ENCODE measurements at places on chromosomes 6 and 20. TPM values are rescaled to one million over a fixed set of nuclear protein-coding genes. Genes with fewer than 3 reads are reported as not detected.

Gene MAPK13
- total RNA-seq: 1.00 TPM

Gene HLA-DQB2
- total RNA-seq: not detected

Gene B3GAT2
- 0.06 TPM for total RNA-seq

Gene HTR1B
- total RNA-seq: 0.19 TPM

Gene SLC18B1
- 5.1 TPM for total RNA-seq

Gene ME1
- 40.5 TPM for total RNA-seq

Measured in A549 treated with Mapracorat at 1 μM for 4 hours (cell line).